Activated CD4-positive, alpha-beta T cell treated with anti-CD3 and anti-CD28 coated beads, Interleukin-2, amount 50 U/mL, for 1 hour (primary cell): ENCODE measurements at places on chromosomes 12 and 14.

DNA sequence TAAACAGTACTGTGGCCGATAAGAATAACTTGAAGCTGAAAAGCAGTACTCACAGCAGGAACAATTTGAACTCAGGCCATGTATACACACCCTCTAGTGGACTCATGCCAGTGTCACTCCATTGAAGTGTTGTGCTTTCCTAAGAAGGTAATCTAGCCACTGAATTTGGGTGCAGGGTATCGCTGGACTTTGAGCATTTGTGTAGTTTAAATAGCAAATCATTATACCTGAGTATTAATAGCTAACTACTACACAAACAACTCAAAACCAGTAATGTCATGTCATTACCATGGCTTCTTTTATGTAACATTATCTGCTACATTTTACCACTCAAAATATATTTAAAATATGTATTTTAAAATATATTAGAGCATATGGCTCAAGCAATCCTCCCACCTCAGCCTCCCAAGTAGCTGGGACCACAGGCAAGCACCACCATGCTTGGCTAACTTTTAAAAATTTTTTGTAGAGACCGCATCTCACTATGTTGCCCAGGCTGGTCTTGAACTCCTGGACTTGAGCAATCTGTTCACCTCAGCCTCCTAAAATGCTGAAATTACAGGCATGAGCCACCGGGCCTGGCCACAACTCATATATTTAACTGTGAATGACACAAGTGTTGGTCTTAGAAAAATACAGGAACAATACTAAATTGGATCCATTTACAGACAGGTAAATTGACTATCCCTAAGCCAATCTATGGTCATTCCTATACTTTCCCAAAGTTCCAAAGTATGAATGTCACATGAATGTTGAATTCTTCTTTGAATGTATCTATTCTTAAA lies 25.6 kb upstream of the ARID4A start:
- no peak for DNase-seq

- DNase-seq, result no peak
Measured at GRCh38 chr12:58920102-58920960, at the start of gene LRIG3. LRIG3 (minus strand) TSS chr12:58920504; CDS start chr12:58920235, 269 bp downstream.

- no peak for DNase-seq
Measured at GRCh38 chr14:35366056-35366451, 38.5 kb downstream of the NFKBIA start.

- DNase-seq, result no peak
Measured at GRCh38 chr14:73607241-73607640, 5.1 kb upstream of the ACOT6 start.

- DNase-seq, result no peak
Measured at GRCh38 chr12:63150713-63151622, at the start of gene AVPR1A. AVPR1A (minus strand) TSS chr12:63151201; CDS start chr12:63150836, 365 bp downstream.

DNA sequence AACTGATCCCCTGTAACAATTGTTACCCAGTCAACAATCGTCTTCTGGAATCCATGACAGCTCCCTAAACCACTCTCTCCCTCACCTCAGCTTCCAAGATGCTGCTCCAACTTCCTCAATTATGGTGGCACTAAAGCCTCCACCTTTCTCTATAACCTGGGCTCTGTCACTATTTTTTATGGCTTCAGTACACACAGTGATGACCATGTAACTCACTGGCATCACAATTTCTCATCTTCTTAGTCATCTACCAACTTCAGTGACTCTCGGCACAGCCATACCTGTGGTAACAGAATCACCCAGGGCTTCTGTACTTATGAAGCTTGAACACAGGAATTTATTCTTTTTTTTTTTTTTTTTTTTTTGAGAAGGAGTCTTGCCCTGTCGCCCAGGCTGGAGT lies 32.0 kb upstream of the NPAS3 start:
- DNase-seq, result no peak

- DNase-seq, result no peak
Measured at GRCh38 chr12:49687941-49688340, 19.3 kb downstream of the FMNL3 start.

DNA sequence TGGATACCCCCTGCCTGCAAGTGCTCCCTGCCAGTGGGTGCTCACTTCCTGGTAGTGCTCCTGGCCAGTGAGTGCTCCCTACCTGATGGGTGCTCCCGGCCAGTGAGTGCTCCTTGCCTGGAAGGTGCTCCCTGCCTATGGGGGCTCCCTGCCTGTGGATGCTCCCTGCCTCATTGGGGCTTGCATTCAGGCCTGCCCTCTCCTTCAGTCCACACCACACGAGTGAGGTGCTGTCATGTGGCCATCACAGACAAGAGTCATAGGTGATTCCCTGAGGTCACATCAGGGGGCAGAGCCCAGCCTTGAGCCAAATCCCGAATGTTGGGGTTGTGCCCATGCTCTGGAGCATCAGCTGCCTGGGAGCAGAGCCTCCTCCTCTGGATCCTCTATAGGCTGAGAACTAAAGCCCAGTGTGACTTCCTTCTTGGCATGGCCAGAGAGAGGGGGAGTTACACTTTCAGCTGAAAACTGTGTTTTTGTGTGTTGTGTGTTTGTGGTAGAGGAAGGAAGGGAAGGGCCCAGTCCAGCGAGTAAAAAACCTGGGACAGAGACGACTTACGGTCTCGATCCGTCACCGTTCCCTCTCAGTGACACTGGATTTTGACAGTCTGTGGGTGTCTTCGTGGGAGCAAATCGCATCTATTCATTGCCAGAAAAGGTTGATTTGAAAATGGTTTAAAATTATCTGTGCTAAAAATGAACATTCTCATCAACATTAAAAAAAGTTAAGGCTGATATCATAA lies 136.0 kb downstream of the ADGRD1 start:
- DNase-seq, result no peak
